ENCODE measurements at places on chromosomes 13 and 19. TPM values are rescaled to one million over a fixed set of nuclear protein-coding genes. Genes with fewer than 3 reads are reported as not detected.

The C1QTNF9B gene
- total RNA-seq: not detected

The CLEC17A gene
- total RNA-seq: not detected

The WDR87 gene
- not detected for total RNA-seq

The C13orf46 gene
- 0.33 TPM for total RNA-seq

The GJA3 gene
- total RNA-seq: 4.3 TPM

The OR1I1 gene
- not detected for total RNA-seq

The KLK8 gene
- 0.71 TPM for total RNA-seq

The LILRB3 gene
- total RNA-seq: not detected

The ZNF93 gene
- total RNA-seq: 6.5 TPM

The MISP3 gene
- 5.2 TPM for total RNA-seq

The ANGPTL4 gene
- total RNA-seq: 1.6 TPM

The PLVAP gene
- total RNA-seq: not detected
